ENCODE measurements at places on chromosomes 3 and 15.
A peak's percentile ranks its signal among the peaks of the same experiment; 100 is the strongest.

DNA sequence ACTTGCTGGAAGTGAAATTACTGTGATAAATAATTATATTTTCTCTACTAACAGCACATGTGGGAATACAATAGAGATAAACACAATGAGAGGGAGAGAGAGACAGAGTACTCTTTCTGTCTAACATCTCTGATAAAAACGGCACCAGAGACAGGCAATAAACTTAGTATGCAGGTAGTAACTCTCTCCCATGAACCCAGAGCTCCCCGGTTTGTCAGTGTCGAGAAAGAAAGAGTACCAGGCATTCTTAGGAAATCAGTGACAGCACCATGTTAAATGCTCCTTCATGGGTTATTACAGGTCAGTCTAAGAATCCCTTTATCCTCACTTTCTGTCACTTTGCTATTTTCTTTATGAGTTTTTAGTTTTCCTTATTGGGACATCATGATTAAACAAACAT is 110.7 kb upstream of the EPHA3 start:
- DNase-seq = no peak

- peak; percentile 75 for DNase-seq
These were observed 40.8 kb downstream of the RARB start for GRCh38 chr3:25468866-25469319.

DNA sequence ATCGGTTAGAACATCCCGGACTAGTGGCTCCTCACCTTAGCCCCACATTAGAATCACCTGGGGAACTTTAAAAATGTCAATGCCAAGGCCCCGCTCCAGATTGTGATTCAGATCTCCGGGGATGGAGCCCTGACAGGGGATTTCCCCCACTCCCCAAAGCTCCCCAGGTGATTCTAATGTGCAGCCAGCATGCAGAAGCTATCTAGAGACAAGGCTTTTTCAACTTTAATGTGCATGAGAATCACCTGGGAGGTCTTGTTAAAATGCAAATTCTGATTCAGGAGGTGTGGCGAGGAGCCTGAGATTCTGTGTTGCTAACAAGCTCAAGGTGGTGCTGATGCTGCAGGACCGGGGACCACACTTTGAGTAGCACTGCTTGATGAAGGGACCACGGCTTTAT is 156.7 kb downstream of the RAB11A start:
- DNase-seq = no peak

DNA sequence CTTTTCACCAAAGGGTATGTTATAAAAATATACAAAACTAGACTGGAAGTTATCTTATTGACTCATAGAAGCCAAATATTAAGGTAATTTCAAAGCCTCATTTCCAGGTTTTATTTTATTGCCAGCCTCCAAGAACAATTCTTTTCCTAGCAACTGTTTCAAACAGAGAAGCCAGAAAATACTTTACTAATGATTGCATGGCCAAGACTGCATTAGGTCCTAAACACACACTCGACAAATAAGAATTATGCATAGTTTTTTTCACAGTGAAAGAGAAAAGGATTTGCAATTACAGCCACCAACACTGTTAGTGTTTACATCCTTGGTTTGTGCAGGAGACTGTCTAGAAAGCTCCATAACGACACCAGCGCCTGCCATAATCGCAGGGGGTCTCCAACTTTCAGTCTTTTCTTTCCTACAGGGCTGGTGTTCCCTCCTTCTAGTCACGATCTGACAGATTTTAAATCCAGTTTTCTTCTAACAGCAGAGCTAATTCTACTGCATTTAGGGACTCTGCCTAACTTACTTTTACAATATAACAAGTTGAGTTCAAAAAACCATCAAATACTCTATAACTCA is 58.1 kb downstream of the CLASP2 start:
- no peak for DNase-seq

GRCh38 chr3:36804295-36805055 is 40.1 kb upstream of the DCLK3 start:
- no peak for DNase-seq

- no peak for DNase-seq
These were observed 192.1 kb downstream of the RORA start for GRCh38 chr15:61037031-61037430.

DNA sequence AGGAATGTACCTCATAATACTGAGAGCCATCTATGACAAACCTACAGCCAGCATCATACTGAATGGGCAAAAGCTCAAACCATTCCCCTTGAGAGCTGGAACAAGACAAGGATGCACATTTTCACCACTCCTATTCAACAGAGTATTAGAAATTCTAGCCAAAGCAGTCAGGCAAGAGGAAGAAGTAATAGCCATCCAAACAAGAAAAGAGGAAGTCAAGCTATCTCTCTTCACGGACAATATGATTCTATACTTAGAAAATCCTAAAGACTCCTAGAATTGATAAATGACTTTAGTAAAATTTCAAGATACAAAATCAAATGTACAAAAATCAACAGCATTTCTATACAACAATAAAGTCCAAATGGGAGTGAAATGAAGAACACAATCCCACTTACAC is 30.2 kb downstream of the OCA2 start:
- DNase-seq = no peak

DNA sequence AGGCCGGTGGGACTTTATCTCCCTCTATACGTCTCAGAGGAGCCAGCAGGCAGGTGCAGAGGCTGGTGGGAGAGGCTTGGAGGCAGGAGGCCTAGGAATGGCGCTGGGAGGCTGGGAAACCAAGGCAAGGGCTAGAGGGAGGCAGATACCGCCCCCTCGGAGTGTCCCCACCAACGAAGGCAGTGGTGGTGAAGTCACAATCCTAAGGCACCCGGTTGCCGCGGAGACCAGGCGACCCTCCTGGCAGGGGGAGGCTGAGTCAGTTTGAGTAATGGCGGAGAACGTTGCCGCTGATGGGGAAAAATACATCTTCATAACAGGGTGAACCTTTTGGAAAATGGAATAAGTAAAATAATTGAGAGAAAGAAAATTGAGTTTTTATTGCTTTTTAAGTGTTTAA is 29.9 kb upstream of the CACNA2D2 start:
- DNase-seq = no peak

GRCh38 chr15:62454567-62455172 is 289.6 kb upstream of the C2CD4B start:
- DNase-seq = no peak

- DNase-seq = no peak
These were observed 148.2 kb downstream of the BBX start for GRCh38 chr3:107670986-107671385.

- DNase-seq = no peak
These were observed 12.9 kb downstream of the OCA2 start for GRCh38 chr15:28086175-28086703.

GRCh38 chr15:74451322-74451721 is 9.6 kb downstream of the UBL7 start:
- DNase-seq = no peak

- DNase-seq = no peak
These were observed 241.1 kb upstream of the TOPAZ1 start for GRCh38 chr3:44000586-44000985.

DNA sequence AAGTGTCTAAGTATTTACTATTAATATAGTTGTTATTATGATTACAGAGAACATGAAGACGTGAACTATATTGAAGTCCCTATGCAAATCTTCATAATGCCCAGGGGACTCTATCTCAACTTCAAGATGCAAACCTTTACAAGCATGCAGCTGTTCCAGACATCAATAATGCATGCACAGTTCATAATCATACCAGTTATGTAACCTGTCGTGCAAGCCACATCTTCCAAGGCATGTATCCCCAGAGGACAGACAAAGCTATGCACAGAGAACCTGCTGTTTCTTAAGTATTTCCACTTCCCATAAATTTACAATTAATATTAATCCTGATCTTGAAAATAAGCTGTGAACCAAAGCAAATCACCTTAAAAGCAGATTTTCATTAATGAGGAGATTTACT is 534.1 kb downstream of the TUSC7 start:
- no peak for DNase-seq

GRCh38 chr3:37498126-37499039 is 324.0 kb upstream of the LRRFIP2 start:
- DNase-seq = no peak

GRCh38 chr3:66816090-66816761 is 181.9 kb upstream of the KBTBD8 start:
- peak; percentile 34 for DNase-seq

DNA sequence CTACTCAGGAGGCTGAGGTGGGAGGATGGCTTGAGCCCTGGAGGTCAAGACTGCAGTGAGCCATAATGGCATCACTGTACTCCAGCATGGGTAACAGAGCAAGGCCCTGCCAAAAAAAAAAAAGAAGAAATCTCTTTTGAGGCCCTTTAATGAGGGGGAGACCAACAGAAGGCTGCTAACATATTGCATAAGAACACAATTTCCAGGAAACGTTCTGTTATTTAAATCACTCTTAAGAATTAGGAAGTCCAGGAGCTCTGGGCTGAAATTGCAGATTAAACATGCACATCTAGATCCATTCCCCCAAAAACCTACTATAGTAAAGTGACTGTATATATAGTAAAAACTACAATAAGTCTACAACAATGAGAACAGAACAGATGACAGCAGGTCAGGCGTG is 16.1 kb upstream of the BLM start:
- DNase-seq = no peak

GRCh38 chr3:133843634-133844033 is 38.0 kb downstream of the SRPRB start:
- no peak for DNase-seq

DNA sequence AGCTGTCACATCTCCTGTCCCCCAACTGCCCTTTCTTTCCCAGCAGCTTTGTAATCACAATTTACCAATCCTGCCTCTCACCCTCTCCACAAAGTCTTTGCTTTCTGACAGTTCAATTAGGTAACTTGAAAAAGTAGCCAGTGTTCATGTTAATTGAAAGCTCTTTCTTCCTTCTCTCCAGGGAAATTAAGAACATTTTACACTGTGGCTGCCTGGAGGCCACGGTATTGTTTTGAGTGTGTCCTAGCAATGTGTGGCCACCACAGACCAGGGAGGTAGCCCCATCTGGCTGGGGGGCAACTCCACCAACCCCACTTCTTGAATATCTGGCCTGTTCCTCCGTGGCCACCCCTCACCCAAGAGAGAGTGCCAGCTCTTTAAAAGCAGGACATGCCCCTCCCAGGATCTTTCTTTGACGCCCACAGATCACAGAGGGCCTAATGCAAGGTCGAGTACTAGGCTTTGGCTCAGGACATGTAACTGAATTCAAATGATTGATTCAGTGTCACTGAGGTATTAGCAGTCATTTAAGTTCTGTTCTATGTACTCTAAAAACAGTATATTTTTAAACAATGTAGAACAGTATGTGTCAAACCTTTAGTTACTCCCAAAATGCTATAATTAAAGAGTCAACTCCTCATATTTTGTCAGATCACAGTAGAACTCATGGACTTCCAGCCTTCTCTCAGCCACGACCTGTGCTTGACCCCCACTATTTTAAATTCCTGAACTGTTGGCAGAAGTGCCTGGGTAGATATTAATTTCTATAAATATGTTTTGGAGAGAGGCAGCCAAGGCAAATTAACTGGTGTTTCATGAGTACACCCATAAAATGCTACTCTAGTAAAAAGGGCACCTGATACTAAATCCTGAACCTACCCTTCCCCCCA is 164.5 kb downstream of the TNIK start:
- DNase-seq = no peak

GRCh38 chr3:1752205-1752604 is 346.5 kb upstream of the CNTN4 start:
- DNase-seq = no peak

DNA sequence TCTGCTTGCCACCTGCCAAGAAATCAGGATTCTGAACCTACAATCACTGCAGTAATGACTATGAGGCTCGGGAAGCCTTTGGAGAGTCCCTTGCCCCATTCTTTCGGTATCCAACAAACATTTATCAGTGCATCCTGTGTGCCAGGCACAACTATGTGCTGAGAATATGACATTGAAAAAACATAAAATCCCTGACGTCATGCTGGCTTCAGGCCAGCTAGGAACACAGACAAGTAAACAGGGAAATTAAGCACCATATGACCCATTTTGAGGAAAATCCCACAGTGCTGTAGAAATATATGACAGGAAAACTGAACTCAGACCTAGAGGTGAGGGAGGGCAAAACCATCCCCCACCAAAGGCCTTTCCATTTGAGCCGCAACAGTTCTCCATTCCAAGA is 34.1 kb upstream of the DET1 start:
- DNase-seq = no peak

DNA sequence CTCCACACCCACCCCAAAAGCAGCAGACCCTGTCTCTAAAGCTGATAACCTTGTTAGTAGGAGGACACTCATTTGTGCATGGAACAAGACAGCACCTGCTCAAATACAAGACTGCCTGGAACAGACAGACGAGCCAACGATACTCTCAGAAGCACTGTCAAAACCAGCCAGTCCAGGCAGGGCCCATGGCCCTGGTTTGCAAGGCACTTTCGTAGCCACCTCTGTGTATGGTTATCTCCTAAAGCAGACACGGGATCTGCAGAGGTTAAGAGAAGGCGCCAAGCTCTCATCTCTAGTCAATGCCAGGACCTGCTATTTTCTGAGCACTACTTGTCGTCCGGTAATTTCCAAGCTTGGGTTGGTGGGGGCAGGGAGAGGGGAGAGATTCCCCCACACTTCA is 10.5 kb downstream of the NTRK3 start:
- DNase-seq = no peak

GRCh38 chr15:73325191-73325861 is 43.4 kb downstream of the HCN4 start:
- DNase-seq = no peak

- no peak for DNase-seq
These were observed 393.1 kb upstream of the ZNF717 start for GRCh38 chr3:76178412-76178811.

DNA sequence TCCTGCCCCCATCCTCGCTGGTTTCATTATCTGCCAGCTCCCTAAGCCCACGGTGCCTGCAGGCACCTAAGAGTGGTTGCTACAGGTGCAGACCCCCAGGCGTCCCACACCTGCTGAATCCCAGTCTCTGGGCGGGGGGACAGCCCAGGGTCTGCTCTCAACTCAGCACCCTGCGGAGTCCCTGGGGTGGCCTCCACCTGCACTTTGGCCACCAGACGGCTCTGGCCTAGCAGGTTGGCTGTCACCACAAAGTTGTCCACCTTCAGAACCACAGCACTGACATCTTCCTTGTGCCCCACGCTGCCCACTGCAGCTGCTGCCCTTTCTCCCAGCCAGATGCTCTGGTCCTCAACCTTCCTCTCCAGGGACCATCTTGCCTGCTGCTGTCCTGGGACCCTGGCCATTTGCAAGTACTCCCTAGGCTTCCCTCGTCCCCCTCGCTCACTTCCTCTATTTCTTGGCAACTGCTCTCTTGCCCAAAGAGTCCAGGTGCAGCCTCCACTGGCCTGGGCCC is 34.9 kb upstream of the SNRPA1 start:
- DNase-seq = no peak

DNA sequence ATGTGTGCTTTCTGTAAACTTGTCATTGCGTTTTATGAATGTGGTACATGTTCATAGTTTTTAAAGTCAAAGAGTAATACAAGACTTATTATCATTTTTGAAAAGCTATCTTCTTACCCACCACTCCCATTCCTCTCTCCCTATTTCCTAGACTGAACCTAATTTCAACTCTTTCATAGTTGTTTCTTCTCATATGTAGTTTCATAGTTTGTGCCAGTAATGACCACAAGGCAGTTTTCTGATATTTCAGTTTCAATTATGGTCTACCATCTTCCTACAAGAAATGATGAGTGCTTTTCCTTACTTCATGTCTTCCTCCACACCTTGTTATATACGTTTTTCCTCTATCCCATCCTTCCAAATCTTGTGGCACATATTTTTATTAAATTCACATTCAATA is 445.0 kb upstream of the GOLIM4 start:
- DNase-seq = no peak

- no peak for DNase-seq
These were observed 40.7 kb downstream of the ATP2C1 start for GRCh38 chr3:130934442-130935089.
